ENCODE measurements at places on chromosomes 11 and 22. TPM values are rescaled to one million over a fixed set of nuclear protein-coding genes. Genes with fewer than 3 reads are reported as not detected.

DNA sequence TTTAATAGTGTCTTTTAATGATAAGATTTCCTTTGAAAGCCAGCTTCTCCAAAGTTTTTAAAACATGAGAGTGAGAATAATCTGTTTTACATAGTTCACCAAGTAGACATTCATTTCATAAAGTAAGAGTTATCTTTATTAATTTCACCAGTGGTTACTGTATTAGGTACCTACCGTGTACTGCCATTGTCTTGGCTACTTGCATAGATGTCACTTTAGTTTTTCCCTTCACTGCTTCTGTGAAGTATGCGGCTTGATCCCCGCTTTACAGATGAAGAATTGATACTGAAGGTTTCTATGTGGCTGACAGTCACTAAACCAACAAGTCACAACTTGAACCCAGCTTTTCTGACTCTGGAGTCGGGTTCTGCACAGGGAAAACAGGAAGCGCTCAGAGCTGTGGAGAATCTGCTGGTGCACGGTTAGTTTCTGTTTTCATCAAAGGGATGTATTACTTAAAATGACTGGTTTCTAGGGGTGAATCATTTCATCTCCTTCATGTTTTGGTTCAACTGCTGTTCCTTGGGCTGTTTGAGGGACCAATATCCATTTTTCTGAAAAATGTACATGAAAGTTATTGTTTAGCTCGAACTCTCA, 39.3 kb upstream of the MYO18B start:
- DNase-seq: no peak

DNA sequence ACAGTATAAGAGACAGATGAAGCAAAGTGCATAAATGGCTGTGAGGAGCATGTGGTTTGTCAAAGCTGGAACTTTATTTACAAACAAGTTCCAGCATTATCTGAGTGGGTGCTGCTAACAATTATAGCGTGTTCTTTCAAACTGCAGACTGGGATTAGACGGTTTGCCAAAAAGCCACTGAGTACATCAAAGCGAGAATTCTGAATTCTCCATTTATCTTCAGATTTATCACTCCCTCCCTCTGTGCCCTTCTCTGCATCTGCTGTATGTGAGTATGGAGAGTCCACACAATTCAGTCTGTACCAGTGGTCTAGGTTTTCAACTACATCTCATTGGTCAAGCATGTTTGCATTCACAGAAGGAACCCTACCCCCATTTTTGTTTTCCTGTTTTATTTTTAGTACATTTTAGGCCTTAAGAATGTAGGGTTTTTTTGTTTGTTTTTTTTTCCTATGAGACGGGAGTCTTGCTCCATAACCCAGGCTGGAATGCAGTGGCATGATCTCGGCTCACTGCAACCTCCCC, 18.1 kb upstream of the INCENP start:
- no peak for DNase-seq

DNA sequence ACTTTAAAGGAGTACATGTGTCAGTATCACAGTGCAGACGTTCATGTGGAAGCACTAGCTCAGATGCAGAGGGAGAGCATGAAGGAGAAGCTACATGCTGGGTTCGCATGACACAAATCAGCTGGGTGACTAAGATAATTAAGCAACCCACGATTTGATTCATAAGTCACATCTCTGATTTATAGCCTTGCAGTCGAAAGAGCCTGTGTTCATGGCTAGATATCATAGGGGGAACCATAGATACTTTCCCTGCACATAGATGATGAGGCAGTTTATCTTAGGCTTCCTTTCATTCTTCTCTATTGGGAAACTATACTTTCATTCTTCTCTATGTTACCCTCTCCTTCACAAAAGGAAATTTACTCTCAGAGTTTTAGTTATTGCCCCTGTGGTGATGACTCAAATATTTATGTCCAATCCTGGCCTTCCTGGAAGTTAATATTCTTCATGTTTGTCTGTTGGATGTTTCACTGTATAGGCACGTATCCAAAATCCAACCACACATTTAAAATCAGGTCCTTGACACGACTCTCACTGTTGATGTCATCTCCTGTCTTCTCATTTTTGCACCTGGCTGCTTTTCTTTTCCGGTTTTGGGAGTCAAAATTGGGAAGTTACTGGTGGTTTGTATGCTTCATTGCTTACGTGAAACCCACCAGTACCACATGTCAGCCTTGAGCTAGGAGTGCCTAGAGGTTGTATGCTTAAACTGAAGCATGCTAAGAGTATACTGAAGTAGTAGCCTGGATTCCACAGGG, 56.3 kb upstream of the SLC5A12 start:
- DNase-seq: no peak

- no peak for DNase-seq
Observed at GRCh38 chr11:72326151-72326848, 82.3 kb upstream of the PHOX2A start.

- DNase-seq: no peak
Observed at GRCh38 chr11:130623670-130624668, 175.5 kb downstream of the ADAMTS15 start.

DNA sequence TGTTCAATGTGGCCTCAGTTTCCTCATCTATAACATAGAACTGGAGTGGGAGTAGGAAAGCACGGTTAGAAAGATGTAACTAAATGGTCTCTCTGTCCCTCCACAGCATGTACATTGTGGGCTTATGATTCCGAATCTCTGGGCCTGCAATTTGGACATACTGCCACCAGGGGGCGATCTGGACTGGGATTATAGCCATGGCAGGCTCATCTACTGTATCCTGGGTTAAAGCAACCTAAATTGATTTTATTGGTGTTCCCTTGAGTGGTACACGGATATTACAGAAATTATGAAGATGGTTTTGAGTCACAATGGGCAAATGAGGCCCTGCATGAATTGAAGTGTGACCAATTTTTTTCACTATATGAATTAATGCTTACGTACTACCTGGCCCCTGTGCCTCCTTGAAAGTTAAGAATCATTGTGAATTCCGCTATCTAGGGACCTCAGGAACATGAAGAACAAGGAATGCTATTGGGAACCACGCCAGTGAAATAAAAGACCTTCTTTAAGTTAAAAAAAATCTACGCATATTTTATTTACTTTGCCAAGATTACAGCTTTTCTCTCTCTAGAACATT, 32.9 kb downstream of the TST start:
- no peak for DNase-seq

DNA sequence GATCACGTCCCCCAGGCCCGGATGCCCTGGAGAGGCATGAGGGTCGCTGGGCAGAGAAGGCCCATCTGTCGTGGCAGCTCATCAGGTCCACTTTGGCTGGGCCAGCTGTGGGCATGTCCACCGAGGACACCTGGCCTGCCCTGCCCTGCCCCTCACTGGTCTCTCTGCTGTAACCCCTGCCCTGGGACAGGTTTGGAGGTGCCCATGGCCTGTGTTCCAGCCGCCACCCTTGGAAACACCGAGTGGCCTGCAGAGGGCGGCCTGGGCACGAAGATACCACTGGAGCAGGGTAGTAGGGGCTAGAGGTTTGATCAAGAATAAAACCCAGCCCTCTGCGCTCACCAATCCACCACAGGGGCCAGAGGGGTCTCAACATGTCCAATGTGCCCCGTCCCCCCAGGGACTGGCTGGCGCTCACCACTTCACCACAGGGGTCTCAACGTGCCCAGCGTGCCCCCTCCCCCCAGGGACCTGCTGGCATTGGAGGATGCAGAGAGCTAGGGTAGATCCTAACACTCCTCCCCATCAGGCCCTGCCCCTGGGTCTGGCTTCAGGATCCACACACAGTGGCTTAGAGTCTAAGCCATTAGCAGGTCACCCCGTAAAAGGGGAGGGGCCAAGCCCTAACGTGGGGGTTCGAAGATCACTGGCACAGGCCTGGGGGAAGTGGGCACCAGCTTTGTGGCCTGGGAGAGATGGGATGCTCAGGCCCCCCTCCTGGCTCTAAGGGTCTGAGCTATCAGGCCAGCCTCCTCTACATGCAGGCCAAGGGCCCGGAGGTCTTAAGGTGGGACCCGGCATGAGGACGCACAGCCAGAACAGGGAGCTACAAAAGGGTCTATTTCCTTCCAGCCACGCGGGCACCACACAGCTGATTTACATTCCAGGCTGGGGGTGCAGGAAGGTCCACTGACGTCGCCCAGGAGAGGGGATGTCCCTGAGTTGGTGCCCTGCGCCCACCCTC, 1.3 kb upstream of the HDAC10 start:
- peak; percentile 73 for DNase-seq

DNA sequence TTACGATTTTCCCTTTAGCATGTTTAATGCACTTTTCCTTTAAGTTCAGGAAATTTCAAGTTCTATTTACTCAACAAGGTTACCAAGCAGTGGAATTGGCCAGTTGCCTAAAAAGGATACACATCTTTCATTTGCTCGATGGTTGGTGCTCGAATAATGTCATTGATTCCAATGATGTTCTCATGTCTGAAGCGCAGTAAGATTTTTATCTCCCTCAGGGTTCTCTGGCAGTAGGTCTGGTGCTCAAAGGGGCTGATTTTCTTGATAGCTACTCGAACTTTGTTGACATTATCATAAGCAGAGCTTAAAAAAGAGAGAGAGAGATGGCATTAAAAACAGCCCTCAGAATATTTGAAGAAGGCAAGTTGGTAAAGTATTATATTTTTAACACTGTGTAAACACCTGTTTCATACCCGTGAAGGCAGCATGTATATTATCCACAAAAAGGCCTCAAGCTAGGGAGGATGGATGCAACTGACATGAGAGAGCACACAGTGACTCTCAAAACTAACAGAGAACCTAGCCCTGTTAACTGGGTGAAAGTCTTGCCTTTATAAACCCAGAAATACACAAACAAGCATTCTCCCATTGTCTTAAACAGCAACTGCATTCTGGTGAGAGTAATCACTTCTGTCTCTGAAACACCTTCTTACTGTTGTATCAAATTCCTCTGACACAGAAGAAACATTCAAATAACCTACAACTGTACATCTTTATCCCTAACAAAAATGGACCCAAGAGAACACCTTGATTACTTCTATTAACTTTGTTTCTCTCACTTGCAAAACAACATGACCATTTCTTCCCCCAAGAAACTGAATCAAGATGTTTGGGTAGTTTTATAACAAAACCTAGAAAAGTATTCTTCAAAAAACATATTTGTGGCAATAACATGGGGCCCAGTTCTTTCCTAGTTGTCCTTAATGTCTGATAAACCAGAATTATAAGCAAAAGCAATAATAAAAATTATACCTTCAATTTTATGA, 59.6 kb downstream of the MAPK1 start:
- no peak for DNase-seq

- DNase-seq: no peak
Observed at GRCh38 chr11:12045914-12046635, 37.6 kb upstream of the DKK3 start.

GRCh38 chr11:94762208-94762607, 5.9 kb upstream of the AMOTL1 start:
- DNase-seq: no peak

OR10AG1 gene
- polyA plus RNA-seq: not detected

RIMBP3B gene
- polyA plus RNA-seq: not detected

LYVE1 gene
- 17.8 TPM for polyA plus RNA-seq
